ENCODE measurements at places on chromosomes 7 and 10.

GRCh38 chr10:120761951-120762350 is 89.2 kb upstream of the WDR11 start:
- DNase-seq = no peak

DNA sequence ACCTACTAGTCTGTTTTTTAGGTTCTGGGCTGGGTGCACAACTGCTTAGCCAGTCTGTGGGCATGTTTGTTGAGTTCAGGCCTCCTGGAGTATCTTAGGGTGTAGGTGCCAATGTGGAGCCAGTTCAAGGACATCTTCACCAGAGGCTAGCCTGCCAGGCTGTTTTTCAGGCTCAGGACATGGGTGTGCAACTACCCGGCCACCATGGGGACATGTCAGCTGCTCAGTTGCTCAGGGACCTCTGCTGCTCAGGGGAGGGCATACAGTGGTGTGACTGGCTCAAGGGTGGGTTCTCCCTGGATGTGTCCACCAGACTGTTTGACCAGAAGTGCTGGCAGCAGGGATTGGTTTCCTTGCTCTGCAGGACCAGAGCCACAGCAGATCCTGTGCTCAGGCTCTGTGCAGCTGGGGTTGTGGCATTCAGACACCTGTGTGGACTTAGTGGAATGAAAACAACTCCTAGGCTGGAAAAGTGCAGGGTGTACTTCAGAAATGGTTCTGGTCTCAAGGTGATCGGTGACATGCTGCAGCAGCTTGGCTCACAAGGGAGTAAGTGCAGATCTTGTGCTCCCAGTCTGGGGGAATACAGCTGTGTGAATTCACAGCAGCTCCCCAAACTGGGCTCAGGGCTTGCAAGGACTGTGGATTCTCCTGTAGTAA is 44.8 kb downstream of the PALS2 start:
- DNase-seq = no peak

DNA sequence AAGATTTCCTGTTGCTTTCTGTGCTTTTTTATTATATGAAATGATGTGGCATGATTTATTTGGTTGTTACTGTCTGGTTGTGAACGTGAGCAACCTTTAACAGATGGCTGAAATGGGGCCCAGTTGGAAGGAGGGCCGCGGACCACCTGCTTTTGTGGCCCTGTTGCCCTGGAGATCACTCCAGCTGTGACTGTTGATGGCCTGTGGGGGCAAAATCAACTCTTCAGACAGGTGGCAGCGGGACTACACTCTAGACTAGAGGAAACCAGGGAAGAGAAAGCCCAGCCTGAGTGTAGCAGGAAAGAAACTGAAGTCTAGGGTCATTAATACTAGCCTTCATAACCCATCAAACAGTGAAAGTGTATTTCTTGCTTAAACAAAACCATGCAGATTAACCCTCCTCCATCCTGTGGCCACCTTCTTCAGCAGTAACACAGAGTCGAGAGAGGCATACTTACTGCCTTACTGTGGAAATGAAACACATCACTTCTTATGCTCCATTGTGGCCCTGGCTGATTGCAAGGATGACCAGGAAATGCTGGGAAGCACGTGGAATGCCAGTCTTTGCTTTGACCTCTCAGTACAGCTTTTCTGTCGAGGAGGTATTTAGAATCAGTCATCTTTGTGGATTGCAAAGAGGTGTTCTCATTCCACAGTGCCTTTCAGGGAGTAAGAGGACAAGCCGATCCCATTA is 80.5 kb downstream of the CCNY start:
- no peak for DNase-seq

GRCh38 chr10:91785830-91786229 is 12.4 kb upstream of the TNKS2 start:
- DNase-seq = no peak

GRCh38 chr10:22837351-22837750 is 90.5 kb upstream of the ARMC3 start:
- DNase-seq = no peak

- no peak for DNase-seq
Measured at GRCh38 chr7:12961910-12962480, 274.6 kb downstream of the ARL4A start.

DNA sequence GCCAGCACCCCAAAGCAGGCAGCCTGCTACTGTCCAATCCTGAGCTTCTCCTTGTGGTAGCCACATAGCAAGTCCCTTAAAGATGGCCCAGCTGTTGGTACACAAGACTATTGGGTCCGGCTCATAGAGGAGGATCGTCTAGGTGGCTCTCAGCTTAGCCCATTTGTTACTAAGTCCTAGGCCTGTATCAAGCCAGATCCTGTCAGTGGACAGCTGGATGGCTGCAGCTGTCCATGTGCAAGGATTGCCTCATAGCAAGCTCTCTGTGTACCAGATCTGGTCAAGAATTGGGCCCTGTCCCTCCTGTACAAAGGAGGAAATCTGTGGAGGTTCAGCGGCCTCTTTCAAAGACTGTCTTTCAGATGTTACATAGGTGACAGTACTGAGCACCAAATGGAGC is 12.2 kb upstream of the TMEM168 start:
- no peak for DNase-seq

GRCh38 chr10:97708976-97709946 is 4.3 kb upstream of the MARVELD1 start:
- DNase-seq = no peak

DNA sequence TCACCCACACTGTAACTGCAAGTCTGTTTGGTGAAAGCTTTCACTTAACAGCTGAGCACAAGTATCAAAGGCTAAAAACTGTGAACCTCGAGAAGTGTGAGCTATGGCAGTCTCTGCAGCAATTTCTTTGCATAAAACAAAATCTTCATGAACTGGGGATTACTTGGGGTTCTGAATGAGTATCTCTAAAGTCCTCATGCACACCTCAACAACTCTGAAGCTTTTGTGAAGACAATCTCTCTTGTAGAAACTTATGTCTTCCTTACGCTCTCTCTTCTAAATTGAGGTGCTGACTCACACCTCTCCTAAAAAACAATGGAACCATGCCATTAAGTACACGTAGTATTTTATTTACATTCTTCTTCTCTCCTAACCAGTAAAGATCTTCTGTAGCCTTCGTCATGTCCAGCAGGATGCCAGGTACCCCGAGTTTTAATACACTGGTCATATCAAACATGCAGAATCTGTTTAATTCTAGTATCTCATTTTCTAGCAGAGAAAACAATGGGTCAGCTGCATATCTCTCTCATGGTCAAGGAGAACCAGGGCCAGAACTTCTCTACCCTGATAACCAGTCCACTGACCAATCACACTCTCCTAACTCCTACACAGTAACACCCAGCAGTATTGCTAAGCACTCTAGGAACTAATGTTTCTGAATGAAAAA is 76.9 kb downstream of the UBE2H start:
- DNase-seq = no peak

GRCh38 chr10:124644771-124645415 is 99.3 kb downstream of the FAM53B start:
- DNase-seq = no peak

DNA sequence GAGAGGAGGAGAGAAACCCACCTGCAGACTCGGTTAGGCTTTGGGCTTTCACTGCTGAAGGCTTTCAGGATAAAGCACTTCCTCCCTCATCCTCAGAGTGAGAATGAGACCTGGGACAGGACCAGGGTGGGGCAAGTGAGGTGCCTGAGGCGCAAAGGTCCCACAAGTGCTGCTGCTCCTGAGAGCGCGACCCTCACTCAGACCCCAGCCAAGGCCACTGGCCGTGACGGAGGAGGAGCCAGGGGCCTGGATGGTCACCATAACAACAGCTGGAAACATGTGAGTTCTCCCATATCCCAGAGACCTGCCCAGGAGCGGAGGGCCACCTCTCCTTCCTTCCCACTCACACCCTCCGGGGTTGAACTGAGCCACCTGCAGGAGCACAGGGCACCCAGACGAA is 46.9 kb upstream of the MKRN1 start:
- no peak for DNase-seq

DNA sequence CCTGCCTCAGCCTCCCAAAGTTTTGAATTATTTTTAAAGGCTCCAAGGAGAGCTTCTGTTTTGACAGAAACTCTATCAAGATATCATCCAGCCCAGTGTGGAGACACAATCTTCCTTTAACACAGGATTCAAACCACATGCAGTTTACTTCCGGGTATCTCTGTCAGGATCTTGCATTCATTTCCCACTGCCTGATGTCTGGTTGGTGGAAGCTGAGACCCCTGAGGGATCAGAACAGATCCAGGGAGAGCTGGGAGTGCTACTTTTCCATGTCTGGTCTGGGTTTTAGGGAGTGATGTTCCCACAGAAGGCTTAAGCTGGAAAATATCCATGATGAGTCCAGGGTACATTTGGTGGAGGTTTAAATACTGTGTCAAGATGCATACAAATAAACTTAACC is 16.7 kb downstream of the PTPRE start:
- DNase-seq = no peak

GRCh38 chr7:142957723-142958122 is 4.4 kb downstream of the KEL start:
- DNase-seq = no peak

GRCh38 chr7:66016131-66016461 is 34.1 kb upstream of the GUSB start:
- no peak for DNase-seq

DNA sequence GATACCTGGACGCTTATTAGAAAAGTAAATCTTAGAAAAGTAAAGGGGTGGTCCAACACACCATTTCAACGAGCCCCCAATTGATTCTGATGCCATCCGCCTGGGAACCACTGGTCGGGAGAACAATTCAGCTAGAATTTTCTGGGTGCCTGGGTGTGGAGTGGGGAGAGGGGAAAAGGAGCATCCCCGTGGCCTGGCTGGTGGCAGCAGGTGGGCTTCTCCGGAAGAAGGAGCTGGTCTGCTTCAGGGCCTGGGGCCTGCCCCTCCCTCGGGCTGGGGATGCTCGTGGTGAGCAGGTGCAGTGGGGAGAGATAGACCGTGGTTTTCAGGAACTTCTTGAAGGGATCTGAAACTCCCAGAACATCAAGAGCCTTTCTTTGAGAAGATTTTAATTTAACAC is 39.9 kb upstream of the DUSP5 start:
- no peak for DNase-seq

DNA sequence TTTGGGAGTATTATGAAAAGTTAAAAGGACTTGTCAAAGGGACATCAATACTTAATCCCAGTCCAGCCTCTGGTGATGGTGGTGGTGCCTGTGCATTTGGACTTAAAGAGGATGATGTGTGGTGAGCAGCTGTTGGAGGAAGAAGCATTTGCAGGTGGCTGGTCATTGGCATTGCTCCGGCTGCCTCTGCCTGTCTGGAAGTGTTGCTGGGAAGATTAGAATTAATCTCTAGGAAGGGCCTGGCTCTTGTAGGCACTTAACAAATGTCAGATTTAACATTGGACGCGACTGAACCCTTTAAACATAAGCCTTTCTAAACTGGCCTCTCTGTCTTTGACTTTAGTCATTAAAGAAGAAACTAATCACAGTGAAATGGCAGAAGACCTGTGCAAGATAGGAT is 58.8 kb downstream of the FIGNL1 start:
- no peak for DNase-seq

GRCh38 chr10:123790132-123790885 is 101.3 kb downstream of the CPXM2 start:
- no peak for DNase-seq

Measured in left renal cortex interstitium (tissue), 4 donors.